BE2C (cell line): ENCODE measurements at places on chromosomes 7 and 10.

- no peak for DNase-seq
Observed at GRCh38 chr10:30500534-30500933, 66.5 kb downstream of the MAP3K8 start.

- DNase-seq, result no peak
Observed at GRCh38 chr10:48253970-48254657, 20.4 kb downstream of the FRMPD2 start.

GRCh38 chr7:41312235-41312634 lies 390.7 kb downstream of the INHBA start:
- no peak for DNase-seq

DNA sequence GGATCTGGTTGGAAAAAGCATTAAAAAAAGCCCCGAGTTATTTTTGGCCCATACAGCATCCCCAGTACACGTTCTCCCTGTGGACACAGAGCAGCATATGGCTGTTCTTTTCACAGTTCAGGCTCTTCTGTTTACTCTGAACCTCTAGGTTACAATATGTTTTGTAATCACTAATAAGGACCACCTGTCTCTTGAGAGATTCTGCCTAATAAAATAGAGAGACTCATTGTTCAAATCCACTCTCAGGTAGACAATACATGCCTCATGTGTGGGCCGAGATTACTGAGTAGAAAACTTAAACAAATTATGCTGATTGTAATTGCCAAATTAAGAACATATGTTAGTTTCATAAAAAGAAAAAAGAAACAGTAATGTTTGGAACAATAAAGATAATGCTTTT lies 647.7 kb downstream of the GRM8 start:
- no peak for DNase-seq

DNA sequence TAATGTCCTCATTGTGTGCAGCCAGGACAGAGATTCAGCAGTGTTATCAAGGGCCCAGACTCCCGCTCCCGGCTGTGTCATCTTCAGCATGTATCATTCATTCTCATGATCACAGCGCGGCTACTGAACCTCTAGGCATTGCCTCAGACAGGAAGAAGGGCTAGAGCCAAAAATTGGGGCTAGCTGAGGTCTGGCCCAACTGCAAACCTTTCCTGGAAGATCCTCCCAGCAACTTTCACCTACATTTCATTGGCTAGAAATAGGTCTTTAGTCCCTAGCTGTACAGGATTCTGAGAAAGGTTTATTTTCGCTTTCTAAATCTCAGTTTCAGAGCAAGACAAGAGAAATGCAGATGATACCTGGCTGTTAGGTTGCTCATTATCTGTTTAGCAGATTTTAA lies 81.9 kb downstream of the CREM start:
- no peak for DNase-seq
